ENCODE measurements at places on chromosomes 3 and 15.

DNA sequence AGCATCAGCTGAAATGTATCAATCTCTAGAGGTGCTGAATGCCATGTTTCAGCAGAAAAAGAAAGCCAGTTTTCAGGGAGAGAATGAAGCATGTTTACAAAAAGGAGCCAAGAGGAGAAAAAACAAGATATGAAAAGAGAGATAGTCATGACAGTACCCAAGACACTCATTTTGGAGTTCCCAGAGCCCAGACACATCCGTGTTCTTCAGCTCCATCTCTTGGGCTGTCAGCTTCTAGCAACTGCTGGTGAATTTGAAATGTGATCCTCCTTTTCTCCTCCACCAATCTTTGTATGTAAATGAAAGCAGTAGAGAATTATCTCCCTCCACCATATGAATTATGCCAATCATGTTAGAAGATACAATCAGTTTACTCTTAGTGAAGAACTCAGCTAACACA is 93.0 kb upstream of the SLC25A36 start:
- no peak for DNase-seq

GRCh38 chr3:148601766-148602685 is 95.7 kb upstream of the AGTR1 start:
- DNase-seq: no peak

DNA sequence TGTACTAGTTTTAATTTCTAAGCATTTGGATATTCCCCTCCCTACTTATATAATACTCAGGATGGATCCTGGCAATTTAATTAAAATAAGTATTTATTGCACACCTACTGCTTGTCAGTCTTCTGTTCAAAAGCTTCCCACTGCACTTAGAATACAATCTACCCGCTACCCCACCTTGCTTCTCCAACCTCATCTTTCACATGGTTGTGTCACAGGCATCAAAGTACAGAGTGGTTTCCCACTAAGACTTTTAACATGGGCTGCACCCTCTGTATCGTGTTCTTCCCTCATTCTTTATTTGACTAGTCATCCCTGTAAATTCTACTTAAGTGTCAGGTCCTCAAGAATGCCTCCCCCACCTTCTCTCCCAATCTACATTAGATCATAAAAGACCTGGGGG is 35.0 kb downstream of the RIOX2 start:
- no peak for DNase-seq

DNA sequence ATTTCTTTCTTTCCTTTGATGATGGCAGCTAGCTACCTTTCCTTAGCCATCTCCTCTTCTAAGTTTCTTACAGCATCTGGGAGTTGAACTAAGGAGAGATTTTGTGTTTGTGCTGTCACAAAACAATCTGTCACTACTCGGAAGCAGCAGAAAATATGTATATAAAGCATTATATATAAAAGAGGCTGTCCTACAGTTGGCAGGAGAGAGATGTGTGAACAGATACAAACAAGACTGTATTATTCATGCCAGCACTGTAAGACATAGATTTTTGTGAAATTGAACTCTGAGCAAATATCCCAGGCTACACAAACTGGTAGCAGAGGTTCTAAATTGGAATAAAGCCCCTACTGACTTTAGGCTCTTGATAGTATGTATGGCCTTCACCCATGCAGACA is 577.5 kb upstream of the NECTIN3 start:
- DNase-seq: no peak

DNA sequence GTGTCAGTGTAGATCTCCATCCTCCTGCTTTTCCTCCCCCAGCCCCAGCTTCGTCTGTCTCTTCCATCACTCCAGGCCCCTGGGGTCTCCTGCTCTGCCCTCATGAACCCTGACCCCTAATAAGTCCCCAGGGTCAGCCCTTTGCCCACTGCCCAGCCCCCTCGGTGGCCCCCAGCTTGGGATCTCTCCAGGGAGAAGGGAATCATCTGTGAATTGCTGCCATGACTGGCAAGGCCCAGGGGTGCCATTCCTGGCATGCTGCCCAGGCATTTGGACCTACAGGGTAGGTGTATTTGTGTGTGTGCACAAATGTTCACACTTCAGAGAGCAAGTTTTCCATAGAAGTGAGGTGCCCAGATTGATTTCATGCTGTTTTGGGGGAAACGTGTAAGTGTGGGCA is 5.9 kb upstream of the TBC1D21 start:
- DNase-seq: no peak

GRCh38 chr3:160617636-160618035 is 52.3 kb upstream of the KPNA4 start:
- DNase-seq: no peak

DNA sequence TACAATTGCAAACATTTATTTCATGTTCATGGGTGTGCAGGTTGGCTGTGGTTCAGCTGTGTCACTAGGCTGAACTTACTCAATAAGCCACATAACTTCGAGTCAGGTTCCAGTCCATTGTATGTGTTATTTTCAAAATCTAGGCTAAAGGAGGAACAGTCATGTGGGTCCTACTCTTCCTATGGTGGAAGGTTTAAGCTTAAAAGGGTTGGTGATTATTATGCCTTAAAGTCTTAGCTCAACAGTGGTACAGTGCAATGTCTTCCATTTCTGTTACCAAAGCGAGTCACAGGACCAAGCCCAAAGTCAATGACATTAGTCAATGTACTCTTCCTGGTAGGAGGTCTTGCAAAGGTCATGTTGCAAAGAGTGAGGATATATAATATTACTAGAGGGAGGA is 78.2 kb downstream of the ATG7 start:
- DNase-seq: no peak

DNA sequence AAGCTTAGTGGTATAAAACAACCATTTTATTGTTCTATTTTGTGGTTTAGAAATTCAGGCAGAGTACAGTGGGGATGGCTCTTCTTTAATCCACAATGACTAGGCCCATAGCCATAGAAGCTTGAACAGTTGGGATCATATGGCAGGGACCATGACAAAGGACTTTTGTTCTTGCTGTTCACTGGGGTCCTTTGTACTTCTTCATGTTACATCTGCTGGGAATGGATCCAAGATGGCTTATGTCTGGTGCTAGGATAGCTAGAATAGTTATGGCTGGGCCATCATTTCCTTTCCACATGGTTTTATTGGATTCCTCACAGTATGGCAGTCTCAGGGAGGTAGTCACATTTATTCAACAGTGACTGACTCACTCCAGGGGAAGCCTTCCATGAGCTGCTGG is 427.9 kb upstream of the AGTR1 start:
- DNase-seq: no peak

GRCh38 chr15:40289140-40289775 is 6.4 kb upstream of the ANKRD63 start:
- DNase-seq: no peak

DNA sequence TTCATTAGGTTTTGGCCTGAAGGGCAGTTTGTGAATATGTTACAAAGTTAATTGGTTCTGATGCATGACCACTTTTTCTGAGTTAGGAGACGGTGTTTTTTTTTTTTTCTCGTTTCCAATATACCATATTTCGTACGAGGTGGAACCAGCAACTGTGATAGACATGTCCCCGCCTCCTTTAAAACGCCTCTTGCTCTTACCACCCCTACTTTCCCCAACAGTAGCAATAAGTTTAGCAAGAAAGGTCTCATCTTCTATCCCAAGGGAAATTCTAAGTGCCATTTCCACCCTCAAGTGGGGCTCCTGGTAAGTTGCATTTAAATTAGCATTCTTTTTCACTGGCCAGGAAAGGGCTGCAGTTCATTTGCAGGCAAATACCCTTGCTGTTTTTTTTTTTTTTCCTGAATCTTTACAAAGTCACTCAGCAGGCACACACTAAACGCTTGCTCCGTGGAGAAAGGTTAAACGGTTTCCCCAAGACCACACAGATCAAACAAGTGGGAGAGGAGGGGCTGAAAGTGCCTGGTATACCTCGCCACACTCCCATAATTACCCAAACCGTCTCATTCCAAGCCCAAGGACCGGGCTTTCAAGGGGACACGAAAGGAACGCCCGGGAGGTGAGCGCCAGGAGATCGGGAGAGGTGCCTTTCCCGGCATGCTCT is 39.5 kb upstream of the MGA start:
- DNase-seq: no peak

- no peak for DNase-seq
These were observed 11.6 kb downstream of the RPL15 start for GRCh38 chr3:23928524-23928923.

DNA sequence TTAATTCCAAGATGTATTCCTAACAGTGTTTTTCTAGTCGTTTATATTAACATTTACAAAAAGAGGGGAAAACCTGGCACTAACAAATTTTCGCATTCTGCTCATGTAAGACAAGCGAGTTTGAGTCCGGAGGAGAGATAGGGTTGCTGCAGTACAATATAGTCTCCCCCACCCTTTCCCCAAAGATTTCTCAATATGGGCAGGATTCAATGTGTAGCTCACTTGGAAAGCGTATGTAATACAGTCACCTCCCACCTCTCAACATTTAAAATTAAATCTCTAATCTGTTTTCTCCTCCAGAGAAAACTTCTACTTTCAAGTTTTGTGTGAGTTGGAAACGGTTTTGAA is 57.9 kb downstream of the CMSS1 start:
- DNase-seq: no peak

DNA sequence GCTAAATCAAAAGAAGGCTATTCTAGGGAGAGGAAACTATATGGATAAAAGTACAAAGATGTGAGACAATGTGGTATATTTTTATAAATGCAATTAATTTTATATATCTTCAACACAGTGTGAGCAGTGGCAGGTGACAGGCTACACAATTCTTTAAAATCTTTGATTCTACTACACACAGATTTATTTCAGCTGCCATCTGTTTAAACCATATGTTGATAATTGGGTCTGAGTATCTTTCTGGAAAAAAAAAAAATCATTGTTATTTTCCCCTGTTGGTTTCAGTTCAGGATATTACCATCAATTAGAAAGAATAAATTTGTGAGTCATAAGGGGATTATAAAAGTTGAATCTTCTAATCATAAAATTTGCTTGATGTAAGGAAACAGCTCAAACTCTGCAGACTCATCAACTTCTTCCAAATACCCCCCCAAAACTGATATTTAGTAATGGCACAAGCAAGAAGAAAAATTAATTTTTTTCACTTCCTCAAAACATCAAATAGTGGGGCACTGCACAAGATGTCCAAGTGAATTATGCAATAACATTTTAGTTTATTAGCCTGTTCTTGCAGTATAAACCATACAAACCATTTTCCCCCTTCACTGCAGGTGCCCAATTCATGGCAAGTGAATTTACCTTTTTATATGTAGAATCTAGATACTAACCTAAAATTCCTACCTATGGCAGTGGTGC is 12.0 kb downstream of the PIERCE2 start:
- DNase-seq: no peak

- no peak for DNase-seq
These were observed 12.8 kb upstream of the MEX3B start for GRCh38 chr15:82058517-82059204.

DNA sequence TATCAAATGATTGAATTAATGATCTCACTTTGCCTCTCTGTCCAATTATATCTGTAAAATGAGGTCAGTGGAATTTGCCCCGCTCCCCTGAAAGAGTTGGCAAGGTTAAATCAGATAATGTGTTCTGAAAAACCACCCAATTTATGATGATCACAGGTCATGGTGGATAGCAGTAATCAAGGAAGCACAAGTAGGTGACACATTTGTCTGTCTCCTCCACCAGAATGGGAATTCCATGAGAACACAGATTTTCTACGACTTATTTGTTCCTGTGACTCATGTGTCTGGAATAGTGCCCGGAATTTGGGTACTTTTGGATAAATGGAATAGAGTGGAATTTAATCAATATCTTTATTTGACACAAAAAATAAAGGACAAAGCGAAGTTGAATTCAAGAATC is 220.9 kb upstream of the SUCLG2 start:
- no peak for DNase-seq

GRCh38 chr3:120098710-120099109 is 4.5 kb upstream of the GSK3B start:
- DNase-seq: no peak

DNA sequence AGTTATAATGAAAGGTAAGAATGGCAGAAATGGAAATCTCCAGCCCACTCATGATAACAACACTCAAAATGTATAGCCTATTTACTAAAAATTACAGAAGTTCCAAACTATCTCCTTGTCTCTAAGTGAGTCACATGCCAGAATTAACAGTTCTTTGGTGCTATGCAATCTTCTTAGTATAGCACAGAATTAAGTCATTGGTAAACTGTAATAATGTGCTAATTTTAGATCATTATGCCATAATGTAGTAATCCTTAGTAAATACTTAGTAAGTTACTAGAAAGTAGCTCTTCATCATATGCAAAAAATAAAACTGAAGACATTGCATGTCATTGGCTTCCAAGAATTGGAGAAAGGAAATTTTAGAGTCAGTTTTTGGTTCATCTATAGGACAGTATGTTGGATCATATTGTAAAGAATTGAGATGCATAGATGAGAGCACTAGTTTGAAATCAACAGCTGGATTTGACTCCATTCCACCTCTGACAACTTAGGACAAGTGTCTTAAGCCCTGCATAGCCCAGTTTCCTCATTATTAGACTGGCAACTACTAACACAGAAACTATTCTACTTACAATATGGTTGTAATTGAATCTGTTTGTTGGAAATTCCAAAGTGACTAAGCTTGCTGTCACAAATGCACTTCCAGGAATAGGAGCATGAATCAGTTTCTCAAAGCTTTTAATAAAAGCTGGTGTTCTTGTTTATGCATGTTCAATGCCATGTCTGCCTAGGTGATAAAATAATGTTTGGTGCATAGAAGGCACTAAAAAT is 40.1 kb upstream of the CD47 start:
- DNase-seq: no peak

GRCh38 chr15:98592136-98592535 is 56.2 kb upstream of the IGF1R start:
- no peak for DNase-seq
